Muscle of leg (tissue), 16 donors: ENCODE measurements at places on chromosomes 7 and 10. TPM values are rescaled to one million over a fixed set of nuclear protein-coding genes. Genes with fewer than 3 reads are reported as not detected.

DNA sequence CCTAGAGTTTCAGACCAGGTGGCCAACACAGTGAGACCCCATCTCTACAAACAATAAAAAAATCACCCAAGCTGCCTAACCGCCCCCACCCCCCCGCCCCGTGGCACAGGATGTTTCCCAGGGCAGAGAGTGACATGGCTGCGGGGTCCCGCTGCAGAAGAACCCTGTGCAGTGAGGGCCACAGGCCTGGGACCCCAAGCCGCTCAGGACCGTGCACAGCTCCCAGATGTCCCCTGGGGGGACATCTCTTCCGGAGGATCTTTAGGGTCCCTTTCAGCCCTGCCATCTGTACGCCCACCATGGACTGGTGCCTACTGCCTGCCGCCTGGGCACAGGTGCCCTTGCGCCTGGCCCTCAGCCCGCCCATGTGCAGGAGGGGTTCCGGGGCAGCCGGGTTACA, 373.6 kb downstream of the DNAJB6 start:
- H3K27ac ChIP-seq = no peak overlapping the region
- H3K4me1 ChIP-seq = no peaks in the 10 kb centered on the region
- H3K4me3 ChIP-seq = no peak overlapping the region
- peaks cover 24% of the 10 kb centered on the region for H3K27me3 ChIP-seq

GRCh38 chr10:61758433-61758832, 95.7 kb downstream of the CABCOCO1 start:
- no peaks in the 10 kb centered on the region for H3K4me1 ChIP-seq
- H3K36me3 ChIP-seq = no peaks in the 10 kb centered on the region
- no peak overlapping the region for H3K27ac ChIP-seq

DNA sequence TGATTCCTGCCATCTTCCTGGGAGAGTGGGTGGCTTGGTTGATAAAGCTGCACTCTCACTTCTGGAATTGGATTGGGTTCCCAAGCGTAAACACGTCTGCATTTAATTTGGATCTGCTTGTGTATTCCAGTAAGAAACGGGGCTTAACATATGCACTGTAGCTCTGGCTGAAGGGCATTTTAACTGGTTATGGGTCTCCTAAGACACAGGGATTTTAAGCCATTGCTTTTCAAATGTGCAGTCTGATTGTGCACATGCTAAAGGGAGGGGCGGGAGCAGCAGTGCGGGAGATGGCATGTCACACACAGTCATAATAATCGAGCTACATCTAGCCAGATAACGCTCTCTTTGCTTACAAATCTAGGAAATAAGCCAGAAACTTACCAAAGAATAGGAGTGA, 247.3 kb upstream of the LYZL1 start:
- H3K4me1 ChIP-seq = peaks cover 2% of the 10 kb centered on the region
- H3K36me3 ChIP-seq = no peaks in the 10 kb centered on the region
- DNase-seq = peak; percentile 24
- no peak overlapping the region for H3K4me3 ChIP-seq
- no peaks in the 10 kb centered on the region for H3K27me3 ChIP-seq
- H3K27ac ChIP-seq = no peak overlapping the region

GRCh38 chr7:135742371-135742770, 6.2 kb downstream of the FAM180A start:
- DNase-seq = no peak
- peaks cover 3% of the 10 kb centered on the region for H3K27me3 ChIP-seq
- H3K27ac ChIP-seq = no peak overlapping the region
- H3K36me3 ChIP-seq = no peaks in the 10 kb centered on the region
- peaks cover 6% of the 10 kb centered on the region for H3K4me1 ChIP-seq

DNA sequence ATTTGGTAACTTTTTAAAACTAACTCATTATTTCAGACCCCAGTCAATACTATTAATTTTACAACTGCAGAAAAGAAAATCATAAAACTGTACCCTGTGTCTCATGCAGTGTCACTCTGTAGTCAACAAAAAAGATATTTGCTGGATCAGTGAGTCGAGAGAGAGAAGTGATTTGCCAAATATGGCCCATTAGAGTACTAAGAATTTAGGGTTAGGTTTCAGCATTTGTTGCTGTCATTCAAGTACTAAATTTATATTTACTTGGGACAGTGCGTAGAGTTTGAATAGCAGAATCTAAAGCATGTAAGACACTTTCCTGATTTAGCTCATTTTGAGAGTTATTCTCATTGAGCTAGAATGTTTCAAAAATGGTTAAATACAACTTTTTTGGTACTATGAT, 38.9 kb downstream of the CACNA2D1 start:
- H3K27me3 ChIP-seq = no peaks in the 10 kb centered on the region
- DNase-seq = peak; percentile 42
- peaks cover 3% of the 10 kb centered on the region for H3K4me1 ChIP-seq
- no peaks in the 10 kb centered on the region for H3K36me3 ChIP-seq

- peaks cover 3% of the 10 kb centered on the region for H3K4me1 ChIP-seq
- peaks cover 11% of the 10 kb centered on the region for H3K27me3 ChIP-seq
- DNase-seq = peak; percentile 73
- H3K36me3 ChIP-seq = no peaks in the 10 kb centered on the region
- H3K27ac ChIP-seq = no peak overlapping the region
- H3K4me3 ChIP-seq = peak overlapping the region; percentile 20
Observed at GRCh38 chr7:128121711-128122530, 90.7 kb upstream of the LRRC4 start.

DNA sequence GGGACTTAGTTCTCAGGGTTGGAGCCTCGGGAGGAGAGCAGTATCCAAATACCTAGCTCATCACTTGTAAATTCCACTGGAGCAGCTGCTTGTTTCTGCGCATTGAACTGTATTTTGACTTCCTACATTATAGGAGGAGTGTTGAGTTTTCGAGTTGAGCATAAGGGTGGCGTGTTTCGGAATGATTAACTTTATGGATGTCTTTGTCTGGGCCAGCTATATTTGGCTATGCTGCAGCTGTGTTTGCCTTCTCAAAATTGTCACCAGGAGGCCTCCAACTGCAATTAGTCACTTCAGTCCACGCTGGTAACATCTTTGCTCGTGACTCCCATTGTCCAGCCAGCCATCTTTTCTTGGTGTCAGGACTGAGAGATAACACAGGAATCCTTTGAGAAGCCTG, 9.1 kb downstream of the CELF2 start:
- peaks cover 31% of the 10 kb centered on the region for H3K4me1 ChIP-seq
- DNase-seq = peak; percentile 84
- H3K27me3 ChIP-seq = no peaks in the 10 kb centered on the region
- peaks cover 9% of the 10 kb centered on the region for H3K36me3 ChIP-seq
- no peak overlapping the region for H3K4me3 ChIP-seq
- peak overlapping the region; percentile 62 for H3K27ac ChIP-seq

DNA sequence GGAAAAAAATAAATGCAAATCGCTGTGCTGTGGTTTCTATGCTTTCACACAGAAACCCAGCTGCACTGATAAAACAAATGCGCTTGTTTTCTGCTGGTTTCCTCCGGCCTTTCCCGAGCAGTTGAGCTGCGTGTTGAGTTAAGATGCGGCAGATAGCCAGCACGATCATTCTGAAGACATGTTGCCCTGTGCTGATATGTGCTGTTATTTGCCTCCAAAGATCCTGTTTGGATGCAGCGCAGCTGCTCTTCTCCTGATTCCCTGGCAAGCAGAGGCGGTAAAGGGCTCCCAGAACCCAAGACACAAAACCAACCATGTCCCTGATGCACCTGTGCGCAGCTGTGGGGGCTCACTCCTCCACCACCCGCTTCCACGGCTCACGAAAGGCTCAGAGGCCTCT, 225.4 kb downstream of the PAXIP1 start:
- no peaks in the 10 kb centered on the region for H3K27me3 ChIP-seq
- no peaks in the 10 kb centered on the region for H3K36me3 ChIP-seq
- H3K4me3 ChIP-seq = no peak overlapping the region

DNA sequence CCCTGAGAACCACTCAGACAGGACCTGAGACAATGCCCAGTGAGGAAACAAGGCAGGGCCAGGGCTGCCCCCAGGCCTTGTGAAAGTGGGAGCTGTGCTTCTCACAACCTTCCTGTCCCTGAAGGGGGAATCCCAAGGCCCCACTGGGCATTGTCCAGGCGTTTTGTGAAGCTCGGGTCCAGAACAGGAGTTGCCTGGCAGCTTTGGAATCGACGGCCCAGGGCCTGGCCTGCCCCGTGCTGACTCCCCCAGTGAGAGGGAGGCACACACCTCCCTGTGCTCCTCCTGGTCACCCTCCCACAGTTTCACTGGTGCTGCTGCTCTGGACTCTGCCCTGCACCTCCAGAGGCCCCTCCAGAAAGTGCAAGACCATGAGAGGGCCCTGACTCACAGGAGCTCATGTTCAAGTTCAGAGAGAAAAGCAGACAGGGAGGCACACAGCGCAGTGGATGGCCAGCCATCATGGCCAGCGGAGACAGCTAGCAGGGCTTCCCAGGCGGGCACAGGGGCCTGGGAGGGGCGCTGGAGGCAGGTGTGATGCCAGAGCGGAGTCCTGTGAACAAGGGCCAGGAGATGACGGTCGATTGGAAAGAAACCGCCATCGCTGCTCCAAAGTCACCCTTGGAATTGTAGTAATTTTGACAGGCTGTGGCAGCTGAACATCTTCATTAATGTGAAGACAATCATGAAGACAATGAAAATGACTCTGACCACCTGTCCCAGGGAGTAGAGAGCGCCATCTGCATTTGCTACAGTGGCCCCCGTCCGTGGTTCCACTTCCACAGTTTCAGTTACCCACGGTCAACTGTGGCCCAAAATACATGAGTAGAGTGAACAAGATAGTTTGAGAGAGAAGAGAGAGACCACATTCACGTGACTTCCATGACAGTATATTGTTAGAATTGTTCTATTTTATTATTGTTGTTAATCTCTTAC, 103.7 kb downstream of the MKI67 start:
- no peak for DNase-seq
- H3K36me3 ChIP-seq = no peaks in the 10 kb centered on the region

- no peaks in the 10 kb centered on the region for H3K36me3 ChIP-seq
- H3K27me3 ChIP-seq = no peaks in the 10 kb centered on the region
- no peak overlapping the region for H3K4me3 ChIP-seq
Observed at GRCh38 chr7:83777406-83778072, 128.6 kb upstream of the SEMA3E start.

- no peak for DNase-seq
- H3K27me3 ChIP-seq = no peaks in the 10 kb centered on the region
Observed at GRCh38 chr7:64626083-64626469, 39.9 kb upstream of the ZNF107 start.

DNA sequence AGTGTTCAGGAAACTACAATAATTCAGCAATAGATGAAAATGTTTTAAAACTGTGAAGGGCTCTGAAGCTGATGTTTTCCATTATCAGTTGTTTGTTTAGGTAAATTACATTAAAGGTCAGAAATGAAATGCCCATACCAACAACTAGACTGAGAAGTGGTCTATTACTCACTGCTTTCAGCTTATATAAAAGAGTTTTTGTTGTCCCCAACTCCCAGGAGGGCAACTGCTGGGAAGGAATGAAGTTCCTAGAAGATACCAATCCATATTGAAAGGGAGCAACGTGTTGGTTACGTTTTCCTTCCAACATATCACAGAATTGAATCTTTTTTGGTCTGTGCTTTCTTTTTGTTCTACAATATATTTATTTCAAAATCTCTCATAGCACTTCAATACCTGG, 330.6 kb upstream of the LRRN3 start:
- no peak for DNase-seq
- H3K27me3 ChIP-seq = no peaks in the 10 kb centered on the region
- H3K4me1 ChIP-seq = peaks cover 3% of the 10 kb centered on the region
- H3K36me3 ChIP-seq = no peaks in the 10 kb centered on the region
- no peak overlapping the region for H3K4me3 ChIP-seq

GRCh38 chr10:12502526-12503274, 153.4 kb downstream of the CAMK1D start:
- no peaks in the 10 kb centered on the region for H3K36me3 ChIP-seq
- no peak for DNase-seq
- H3K27ac ChIP-seq = no peak overlapping the region

GRCh38 chr10:113415246-113415645, 137.6 kb upstream of the HABP2 start:
- H3K4me1 ChIP-seq = peaks cover 8% of the 10 kb centered on the region
- no peaks in the 10 kb centered on the region for H3K36me3 ChIP-seq
- H3K27me3 ChIP-seq = peaks cover 4% of the 10 kb centered on the region
- no peak overlapping the region for H3K4me3 ChIP-seq
- no peak overlapping the region for H3K27ac ChIP-seq
- peak; percentile 29 for DNase-seq

GRCh38 chr10:8919280-8919679, 864.8 kb downstream of the GATA3 start:
- no peak overlapping the region for H3K27ac ChIP-seq
- no peaks in the 10 kb centered on the region for H3K36me3 ChIP-seq
- H3K4me3 ChIP-seq = no peak overlapping the region
- H3K4me1 ChIP-seq = no peaks in the 10 kb centered on the region
- H3K27me3 ChIP-seq = no peaks in the 10 kb centered on the region

- no peak overlapping the region for H3K4me3 ChIP-seq
- no peaks in the 10 kb centered on the region for H3K27me3 ChIP-seq
- peaks cover 9% of the 10 kb centered on the region for H3K4me1 ChIP-seq
- no peak overlapping the region for H3K27ac ChIP-seq
- no peaks in the 10 kb centered on the region for H3K36me3 ChIP-seq
Observed at GRCh38 chr10:28284126-28284525, 18.7 kb downstream of the MPP7 start.

DNA sequence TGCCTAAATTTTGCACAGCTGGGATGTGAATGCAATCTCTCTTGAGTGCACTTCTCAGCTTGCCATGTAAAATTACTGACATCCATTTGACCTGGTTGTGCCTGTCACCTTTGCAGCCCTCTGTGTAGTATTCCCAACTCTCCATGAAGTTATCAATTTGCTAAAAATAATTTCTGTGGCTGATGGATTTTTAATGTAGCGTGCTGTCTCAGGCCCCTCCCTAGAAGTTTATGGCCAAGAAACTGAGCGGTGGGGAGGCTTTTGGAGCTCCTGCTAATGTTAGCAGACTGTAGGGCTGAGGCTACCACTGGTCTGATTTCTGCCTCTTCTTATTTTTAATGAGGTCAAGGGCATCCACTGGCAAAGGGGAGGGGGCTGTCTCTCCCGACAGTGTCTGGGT, 577.0 kb upstream of the DPP6 start:
- no peaks in the 10 kb centered on the region for H3K4me1 ChIP-seq
- no peak overlapping the region for H3K4me3 ChIP-seq
- DNase-seq = peak; percentile 67

- H3K4me1 ChIP-seq = no peaks in the 10 kb centered on the region
- no peak overlapping the region for H3K27ac ChIP-seq
- DNase-seq = peak; percentile 16
- no peak overlapping the region for H3K4me3 ChIP-seq
- no peaks in the 10 kb centered on the region for H3K36me3 ChIP-seq
Observed at GRCh38 chr10:8084799-8085198, 30.3 kb downstream of the GATA3 start.

The NT5C3A gene
- 29.5 TPM for total RNA-seq

The AKR1C3 gene
- 0.75 TPM for total RNA-seq

The MDFIC gene
- 44.3 TPM for total RNA-seq

The CAV1 gene
- total RNA-seq = 174 TPM

The CCL24 gene
- total RNA-seq = 0.13 TPM

The VSTM4 gene
- total RNA-seq = 39.5 TPM

The KCNH2 gene
- total RNA-seq = 9.7 TPM

The HMX2 gene
- not detected for total RNA-seq
